CD4-positive, alpha-beta memory T cell (primary cell): ENCODE measurements at places on chromosomes 2 and 18. TPM values are rescaled to one million over a fixed set of nuclear protein-coding genes. Genes with fewer than 3 reads are reported as not detected.

DNA sequence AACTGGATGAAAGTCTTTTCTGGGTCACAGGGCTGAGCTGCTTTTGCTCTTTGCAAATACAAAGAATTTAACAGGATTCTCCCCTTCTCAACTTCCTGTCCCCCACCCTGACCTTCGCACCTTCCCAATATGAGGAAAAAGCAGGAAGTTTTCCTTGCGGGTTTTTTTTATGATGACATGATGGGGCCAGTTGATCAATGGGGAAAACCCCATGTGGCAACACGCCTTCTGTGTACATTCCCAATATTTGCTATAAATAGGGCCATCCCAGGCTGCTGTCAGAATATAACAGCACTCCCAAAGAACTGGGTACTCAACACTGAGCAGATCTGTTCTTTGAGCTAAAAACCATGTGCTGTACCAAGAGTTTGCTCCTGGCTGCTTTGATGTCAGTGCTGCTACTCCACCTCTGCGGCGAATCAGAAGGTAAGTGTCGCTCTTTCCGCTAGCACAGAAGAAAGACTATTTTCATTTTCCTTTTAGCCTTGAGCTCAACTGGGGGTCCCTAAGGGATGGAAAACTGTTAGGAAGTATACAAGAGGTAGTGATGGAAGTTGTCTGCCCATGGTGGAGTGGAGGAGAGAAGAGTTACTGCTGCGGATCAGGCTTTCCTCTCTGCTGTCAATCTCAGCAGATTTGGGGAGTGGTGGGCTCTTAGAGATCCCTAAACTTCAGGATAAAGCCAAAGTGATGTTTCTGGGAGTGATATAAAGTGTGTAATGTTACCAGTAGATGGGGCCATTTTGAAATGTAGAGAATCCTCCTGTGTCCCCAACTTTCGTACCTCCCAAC, at the start of gene CCL20:
Gene CCL20, plus strand, starts transcription at position 281 of the 792 bp plus-strand sequence. Its CDS starts 70 bp downstream, at position 351.
- no peak within 1 kb of the TSS for H3K4me3 ChIP-seq
- DNase-seq = peak; percentile 62
- no peaks in the 10 kb centered on the region for H3K36me3 ChIP-seq
- peaks cover 25% of the 10 kb centered on the region for H3K4me1 ChIP-seq

DNA sequence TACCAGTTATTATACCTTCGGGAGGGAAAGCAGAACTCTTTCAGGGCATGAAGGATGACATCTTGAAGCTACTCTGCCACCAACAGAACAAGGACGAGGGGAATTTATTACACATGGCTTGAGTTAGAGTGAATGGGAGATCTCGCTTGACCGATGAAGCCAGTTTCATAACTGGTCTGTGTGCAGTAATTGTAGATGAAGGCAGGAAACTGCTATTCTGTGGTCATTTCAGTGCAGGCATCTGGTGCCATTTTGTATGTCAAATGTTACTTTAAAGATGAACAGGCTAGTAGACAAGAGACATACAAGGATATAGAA, 20.5 kb downstream of the GREB1 start:
- H3K4me3 ChIP-seq = no peak overlapping the region
- no peak for DNase-seq
- no peak overlapping the region for H3K27ac ChIP-seq
- no peaks in the 10 kb centered on the region for H3K27me3 ChIP-seq

DNA sequence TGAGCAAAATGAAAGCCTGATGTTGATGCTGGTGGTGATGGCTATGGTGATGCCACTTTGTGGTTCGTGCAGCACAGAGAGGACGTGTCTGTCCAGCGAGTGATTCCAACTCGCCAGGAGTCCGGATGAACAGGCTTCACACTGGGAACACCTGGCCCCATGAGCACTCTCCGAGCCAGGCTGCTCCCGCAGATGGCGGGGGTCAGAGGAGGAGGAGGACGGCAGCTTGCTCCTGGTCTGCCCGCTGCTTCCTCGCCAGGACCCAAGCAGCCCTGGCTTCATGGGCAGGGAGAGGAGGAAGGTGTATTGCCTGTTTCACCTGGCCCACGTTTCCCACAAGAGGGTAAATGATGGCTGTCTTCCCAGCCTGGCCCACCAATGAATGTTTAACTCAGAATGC, 121.6 kb downstream of the MTCL1 start:
- H3K27me3 ChIP-seq = no peaks in the 10 kb centered on the region
- H3K36me3 ChIP-seq = no peaks in the 10 kb centered on the region
- no peak overlapping the region for H3K27ac ChIP-seq
- DNase-seq = no peak

The RAB6C gene
- polyA plus RNA-seq = not detected

DNA sequence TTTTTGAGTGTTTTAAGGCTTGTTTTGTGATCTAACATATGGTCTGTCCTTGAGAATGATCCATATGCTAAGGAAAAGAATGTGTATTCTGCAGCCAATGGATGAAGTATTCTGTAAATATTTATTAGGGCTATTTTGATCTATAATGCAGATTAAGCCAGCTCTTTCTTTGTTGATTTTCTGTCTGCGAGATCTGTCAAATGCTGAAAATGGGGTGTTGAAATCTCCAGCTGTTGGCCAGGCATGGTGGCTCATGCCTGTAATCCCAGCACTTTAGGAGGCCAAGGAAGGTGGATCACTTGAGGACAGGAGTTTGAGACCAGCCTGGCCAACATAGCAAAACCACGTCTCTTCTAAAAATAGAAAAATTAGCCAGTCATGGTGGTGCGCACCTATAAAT, 132.7 kb downstream of the DIS3L2 start:
- no peak overlapping the region for H3K4me3 ChIP-seq
- no peak for DNase-seq
- H3K27me3 ChIP-seq = no peaks in the 10 kb centered on the region
- H3K36me3 ChIP-seq = no peaks in the 10 kb centered on the region

The UGT1A8 gene
- polyA plus RNA-seq = not detected

The FZD7 gene
- not detected for polyA plus RNA-seq
